ENCODE measurements at places on chromosomes 2 and 18.

- no peak for DNase-seq
Observed at GRCh38 chr2:15042801-15043217, 410.3 kb downstream of the LRATD1 start.

DNA sequence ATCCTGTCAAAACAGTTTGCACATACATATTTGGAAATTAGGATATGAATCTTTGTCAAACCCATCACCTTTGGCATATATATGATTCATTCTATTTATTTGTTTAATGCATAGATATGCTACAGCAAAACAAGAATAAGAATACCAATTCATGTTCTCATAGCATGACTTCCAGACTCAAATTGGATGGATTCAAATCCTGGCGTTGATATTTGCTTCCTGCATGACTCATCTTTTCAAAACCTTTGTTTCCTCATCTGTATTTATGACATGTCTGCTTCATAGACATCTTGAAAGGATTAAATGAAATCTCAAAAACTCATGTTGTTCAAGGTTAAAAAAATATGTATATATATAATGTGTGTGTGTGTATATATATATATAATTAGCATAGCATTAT is 261.3 kb downstream of the MBD5 start:
- DNase-seq, result no peak

DNA sequence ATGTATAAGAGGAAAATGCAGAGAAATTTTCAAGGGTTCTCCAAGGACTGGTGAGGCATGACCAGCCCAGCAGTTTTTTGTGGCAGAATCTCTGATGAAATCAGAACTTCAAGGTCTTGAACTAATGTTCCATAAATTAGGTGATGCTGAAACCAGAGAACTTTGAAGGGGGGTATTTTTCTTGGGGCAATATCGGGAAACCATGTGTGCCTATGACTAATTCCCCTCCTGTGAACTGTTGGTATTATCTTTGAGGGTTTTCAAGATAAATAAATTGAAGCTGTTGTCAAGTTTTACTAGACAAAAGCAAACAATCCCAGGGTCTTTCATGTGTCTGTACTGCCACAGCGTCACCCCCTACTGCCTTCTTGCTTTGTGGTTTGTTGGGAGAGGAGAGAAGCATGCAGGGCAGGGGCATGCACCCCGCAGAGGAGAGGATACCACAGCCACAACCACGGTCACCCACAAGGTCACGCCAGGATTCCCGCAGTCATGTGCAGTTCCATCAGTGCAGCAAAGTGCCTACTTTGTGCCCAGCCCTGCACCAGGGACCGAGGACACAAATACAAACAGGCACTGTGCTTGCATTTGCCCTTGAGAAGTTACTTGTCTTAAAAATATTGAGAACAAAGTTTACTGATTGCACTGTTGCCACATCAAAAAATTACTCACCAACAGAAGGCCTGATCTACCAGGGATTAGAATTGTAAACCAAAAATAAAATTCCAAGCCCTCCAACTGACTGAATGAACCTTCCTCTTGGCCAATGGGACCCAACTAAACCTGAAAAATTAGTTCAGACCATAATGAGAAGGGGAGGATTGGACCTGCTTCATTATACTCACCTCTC is 413.3 kb upstream of the TRIB2 start:
- no peak for DNase-seq

DNA sequence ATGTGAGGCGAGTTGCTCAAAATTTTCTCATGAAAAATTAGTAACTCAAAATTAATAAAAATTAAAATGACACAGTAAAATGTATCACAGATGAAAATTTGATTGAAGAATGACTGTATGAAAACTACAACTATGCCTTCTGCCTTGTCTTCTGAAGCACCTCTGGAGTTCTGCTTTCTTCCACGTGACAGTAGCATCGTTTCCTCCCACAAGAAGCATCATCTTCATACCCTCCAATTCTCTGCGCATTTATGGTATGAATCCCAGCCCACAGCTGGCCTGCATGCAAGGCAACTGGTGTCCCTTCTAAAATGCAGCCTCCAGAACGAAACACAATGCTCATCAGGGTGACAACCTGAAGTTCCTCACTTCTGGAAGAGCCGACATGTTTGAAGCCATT is 189.9 kb downstream of the MYO1B start:
- no peak for DNase-seq

DNA sequence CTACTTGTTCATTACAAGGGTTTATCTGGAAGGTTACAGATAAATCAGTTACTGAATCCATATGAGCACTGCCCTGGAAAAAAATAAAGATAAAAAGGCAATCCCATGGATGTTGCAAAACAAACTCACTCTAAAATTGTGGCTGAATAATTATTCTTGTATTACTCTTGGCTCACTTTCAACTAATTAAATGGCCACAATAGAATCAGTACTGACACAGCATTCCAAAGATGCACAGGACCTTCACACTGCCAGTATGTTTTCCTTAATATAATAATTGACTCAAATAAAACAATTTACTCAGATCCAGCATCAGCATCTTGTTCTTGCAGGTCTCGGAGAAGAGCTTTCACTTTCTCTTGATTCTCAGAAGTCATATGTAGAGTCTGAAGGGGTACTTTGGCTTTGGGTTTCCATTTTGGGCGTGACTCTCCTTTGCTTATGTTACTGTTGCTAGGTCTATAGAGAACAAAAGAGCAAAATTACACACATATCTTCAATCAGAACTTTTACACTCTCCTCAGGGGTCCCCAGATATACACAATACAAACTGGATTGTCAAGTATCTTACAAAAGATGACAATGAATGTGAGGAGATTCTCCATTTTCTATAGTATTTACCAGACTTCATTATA is 12.6 kb downstream of the DHX57 start:
- DNase-seq, result no peak

DNA sequence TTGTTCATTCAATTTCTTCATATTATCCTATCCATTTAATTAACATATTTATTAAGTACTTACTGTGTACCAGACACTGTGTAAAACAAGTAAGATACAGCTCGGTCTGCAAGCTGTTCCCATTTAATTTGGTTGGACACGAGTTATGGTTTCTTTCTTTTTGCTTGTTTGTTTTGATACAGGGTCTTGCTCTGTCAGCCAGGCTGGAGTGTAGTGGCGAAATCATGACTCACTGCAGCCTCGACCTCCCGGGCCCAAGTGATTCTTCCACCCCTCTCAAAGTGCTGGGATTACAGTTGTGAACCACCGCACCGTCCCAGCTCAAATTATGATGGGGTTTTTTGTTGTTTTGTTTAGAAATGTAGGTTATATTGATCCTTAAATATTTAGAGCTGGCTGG is 9.0 kb downstream of the CYBRD1 start:
- DNase-seq, result no peak

Data from hindlimb muscle (tissue), 1 donor.